ENCODE measurements at places on chromosomes 5 and 9.

GRCh38 chr9:132708239-132708638 lies 38.0 kb downstream of the GTF3C4 start:
- no peak overlapping the region for H3K27ac ChIP-seq
- H3K27me3 ChIP-seq: peaks cover 5% of the 10 kb centered on the region
- no peaks in the 10 kb centered on the region for H3K4me1 ChIP-seq
- H3K4me3 ChIP-seq: no peak overlapping the region
- DNase-seq: no peak

DNA sequence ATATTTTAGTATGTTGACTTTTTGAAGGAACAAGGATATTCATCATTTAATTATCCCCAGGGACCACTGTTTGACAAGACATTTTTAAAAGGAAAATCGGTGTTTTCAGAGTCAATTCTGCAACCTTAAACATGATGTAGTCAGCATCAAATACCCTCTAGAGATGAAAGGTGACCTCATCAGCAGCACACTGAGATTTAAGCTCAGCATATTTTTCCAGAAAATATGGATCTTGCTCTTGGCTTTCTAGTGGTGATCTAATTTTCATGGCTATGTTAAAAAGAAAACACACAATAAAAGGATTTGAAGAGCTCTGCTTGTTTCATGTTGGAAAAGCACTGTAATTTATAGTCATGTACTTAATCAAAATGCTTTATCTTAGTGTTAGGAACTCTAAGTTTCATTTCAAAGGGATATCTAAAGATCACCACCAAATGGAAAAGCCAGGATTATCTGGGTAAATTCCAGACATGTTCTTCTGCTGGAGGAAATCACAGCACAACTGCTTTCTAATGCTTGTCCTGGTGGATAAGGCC lies 487.2 kb downstream of the ENC1 start:
- no peak for DNase-seq
- peaks cover 39% of the 10 kb centered on the region for H3K27me3 ChIP-seq
- no peak overlapping the region for H3K27ac ChIP-seq

- no peak overlapping the region for H3K27ac ChIP-seq
- no peaks in the 10 kb centered on the region for H3K36me3 ChIP-seq
- no peak overlapping the region for H3K4me3 ChIP-seq
- H3K4me1 ChIP-seq: no peaks in the 10 kb centered on the region
- no peak for DNase-seq
Measured at GRCh38 chr5:4561403-4561802, 578.7 kb upstream of the ADAMTS16 start.

GRCh38 chr9:71812385-71812784 lies 44.1 kb upstream of the CEMIP2 start:
- peak; percentile 11 for DNase-seq
- no peak overlapping the region for H3K4me3 ChIP-seq
- H3K36me3 ChIP-seq: no peaks in the 10 kb centered on the region
